ENCODE measurements at places on chromosomes 7 and 10. TPM values are rescaled to one million over a fixed set of nuclear protein-coding genes. Genes with fewer than 3 reads are reported as not detected.

DNA sequence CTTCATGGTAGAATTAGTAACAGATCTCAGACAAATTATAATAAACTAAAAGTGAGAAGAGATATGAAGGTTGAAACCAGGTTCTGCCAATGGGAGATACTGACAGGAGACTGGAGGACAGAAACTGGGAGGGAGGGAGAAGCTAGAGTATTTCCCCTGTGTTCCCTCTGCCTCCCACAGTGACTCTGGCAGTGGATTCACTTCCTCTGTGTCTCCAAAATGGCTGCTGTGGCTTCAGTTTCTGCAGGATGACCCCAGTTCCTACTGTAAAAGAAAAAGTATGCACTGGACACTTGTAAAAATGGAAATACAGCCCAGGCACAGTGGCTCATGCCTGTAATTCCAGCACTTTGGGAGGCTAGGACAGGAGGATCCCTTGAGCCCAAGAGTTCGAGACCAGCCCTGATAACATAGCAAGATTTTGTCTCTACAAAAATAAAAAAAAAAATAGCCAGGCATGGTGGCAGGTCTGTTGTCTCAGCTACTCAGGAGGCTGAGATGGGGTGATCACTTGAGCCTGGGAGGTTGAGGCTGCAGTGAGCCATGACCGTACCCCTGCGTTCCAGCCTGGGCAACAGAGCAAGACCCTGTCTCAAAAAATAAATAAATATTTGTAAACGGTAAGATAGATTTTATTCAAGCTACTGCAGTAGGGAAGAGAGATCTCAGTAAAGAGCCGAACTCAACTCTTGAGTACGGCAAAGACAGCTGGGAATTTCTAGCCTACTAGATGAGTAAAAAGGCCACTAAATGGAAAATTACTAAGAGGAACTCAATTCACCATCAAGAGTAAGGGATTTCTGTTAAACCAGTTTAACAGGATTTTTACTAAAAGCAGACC is 156.6 kb upstream of the TRIM24 start:
- DNase-seq: no peak

TAC1 gene
- not detected for polyA plus RNA-seq

- no peak for DNase-seq
Observed at GRCh38 chr7:54349229-54349628, 192.9 kb upstream of the VSTM2A start.

GRCh38 chr7:1229202-1229947 is 3.3 kb upstream of the UNCX start:
- DNase-seq: no peak

- DNase-seq: no peak
Observed at GRCh38 chr10:128599538-128599937, 473.3 kb upstream of the MKI67 start.

DNA sequence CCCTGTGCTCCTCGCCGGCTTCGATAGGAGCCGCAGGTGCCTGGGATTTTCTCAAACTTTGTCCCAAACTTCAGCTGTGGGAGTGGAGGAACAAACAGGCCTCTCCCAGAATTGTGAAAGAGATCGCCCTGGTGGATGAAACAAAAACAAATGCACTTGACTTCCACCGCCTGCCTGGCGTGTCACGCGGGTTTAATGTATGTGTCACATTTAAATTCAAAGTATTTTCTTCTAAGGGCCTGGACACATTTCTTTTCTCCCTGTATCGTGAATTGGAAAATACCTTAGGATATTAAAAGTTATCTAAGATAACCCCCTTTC is 694 bp upstream of the WASL start:
- peak; percentile 24 for DNase-seq
